Stimulated activated CD8-positive, alpha-beta memory T cell treated with anti-CD3 and anti-CD28 coated beads, Interleukin-2, amount 100 ng/mL, for 1 hour (primary cell): ENCODE measurements at places on chromosomes 5 and 9.

- no peak for DNase-seq
Observed at GRCh38 chr9:114258866-114259797, 63.8 kb upstream of the ORM1 start.

GRCh38 chr9:71604197-71605063 lies 163.9 kb downstream of the CEMIP2 start:
- DNase-seq: peak; percentile 50

DNA sequence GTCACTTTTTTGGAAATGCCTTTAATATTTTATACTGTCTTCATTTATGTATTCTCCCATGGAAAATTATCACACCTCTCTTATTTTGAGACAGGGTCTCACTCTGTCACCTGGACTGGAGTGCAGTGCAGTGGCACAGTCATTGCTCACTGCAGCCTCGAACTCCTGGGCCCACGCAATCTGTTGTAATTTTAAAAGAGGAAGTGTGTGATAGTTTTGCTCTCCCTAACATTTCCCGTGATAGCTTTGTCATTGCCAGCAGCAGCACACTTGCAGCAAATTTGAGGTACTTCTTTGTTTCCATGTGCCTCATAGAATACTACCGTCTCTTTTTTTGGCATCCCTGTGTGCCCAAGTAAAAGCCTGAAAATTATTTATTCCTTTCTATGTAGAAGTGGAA lies 103.5 kb downstream of the RNF180 start:
- DNase-seq: no peak

DNA sequence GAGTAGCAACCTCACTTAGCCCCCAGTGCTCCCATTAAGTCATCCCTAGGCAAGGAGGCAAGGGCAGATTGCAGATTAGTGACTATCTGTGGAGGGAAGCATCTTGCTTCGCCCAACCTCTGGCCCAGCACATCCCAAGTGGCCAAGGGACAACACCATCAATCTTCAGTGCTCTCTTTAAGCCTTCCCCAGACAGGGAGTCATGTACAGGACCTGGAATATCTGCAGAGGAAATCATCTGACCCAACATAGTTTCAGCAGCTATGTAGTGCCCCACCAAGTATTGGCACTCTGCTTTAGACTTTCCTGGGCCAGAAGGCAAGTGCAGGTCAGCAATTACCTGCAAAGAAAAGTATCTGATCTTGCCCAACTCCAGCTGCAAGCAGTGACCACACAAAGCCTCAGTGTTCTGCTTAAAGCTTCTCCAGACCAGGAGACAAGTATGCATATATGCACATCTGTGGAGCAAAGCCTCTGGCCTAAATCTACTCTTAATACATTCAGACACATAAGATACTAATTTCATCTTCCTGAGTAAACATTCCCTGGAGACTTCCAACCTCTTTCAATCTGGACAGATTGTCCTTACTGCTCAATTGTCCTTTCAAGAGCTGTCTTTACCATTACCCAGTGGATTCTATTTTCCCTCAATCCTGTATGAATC lies 224.8 kb upstream of the VLDLR start:
- no peak for DNase-seq

GRCh38 chr5:43798740-43799139 lies 195.8 kb downstream of the NNT start:
- no peak for DNase-seq

DNA sequence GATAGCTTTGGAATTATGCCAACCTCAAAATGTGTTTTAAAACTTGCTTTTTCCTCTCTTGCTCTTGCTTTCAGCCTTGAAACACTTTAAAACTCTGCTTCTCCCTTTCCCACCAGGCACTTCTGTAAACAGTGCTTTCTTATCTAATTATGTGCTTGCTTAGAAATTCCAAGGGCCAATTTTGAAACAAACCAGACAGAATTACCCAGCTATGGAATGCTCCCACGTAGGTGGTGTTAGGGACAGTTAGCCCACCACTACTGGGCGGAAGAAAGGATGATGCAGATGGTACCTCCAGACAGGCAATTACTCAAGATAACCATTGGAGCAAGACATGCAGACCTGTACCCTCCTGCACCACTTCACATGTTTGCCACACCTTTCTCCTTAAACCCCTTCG lies 523.0 kb upstream of the PTPRD start:
- no peak for DNase-seq

GRCh38 chr9:94802251-94802650 lies 75.8 kb downstream of the AOPEP start:
- DNase-seq: no peak

DNA sequence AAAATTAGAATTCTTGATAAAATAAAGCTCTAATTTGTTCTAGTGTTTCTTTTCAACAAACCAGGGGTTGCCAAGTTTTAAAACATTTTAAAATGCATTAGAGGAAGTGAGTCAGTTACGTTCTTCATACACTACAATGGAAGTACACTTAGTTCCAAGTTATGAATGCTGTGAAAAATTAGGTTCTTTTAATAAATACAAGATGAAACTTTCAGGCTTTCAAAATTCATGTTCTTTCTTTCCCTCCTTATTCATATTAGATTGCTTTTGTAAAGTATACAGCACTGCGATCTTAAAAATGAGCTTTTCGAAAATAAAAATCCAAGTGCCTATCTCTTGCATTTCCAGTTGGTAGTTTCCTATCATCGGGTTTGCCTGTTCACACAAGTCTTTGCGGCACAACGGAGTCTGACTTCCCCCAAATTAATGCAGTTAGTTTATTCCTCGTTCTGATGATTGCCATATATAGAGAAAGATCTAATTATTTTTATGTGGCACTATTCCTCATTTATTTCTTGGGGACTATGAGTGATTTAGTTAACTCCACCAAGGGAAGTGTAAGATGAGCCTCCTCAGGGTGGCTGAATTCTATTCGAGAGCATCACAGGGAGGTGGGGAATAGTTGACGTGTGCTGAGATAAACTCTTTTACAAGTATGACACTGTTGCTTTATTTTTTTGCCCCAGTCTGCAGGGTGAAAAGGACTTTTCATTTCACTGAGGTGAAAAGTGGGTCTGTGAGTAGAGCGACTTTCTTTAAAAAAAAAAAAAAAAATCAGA lies 238.2 kb downstream of the CD180 start:
- DNase-seq: no peak

- no peak for DNase-seq
Observed at GRCh38 chr9:79660615-79661014, 88.8 kb downstream of the TLE4 start.

DNA sequence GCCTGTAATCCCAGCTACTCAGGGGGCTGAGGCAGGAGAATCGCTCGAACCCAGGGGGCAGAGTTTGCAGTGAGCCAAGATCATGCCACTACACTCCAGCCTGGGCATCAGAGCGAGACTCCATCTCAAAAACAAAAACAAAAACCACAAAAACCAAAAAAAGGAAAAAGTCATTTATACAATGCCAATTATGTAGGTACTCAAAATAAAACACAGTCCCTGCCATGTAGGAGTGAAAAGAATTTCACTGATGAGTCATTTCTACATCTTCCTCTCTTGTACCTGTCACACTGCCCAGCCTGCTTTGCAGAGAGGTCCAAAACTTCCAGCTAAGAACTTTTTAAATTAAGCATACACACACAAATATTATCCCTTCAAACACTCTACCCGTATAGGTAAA lies 215.8 kb downstream of the EPB41L4A start:
- DNase-seq: no peak

DNA sequence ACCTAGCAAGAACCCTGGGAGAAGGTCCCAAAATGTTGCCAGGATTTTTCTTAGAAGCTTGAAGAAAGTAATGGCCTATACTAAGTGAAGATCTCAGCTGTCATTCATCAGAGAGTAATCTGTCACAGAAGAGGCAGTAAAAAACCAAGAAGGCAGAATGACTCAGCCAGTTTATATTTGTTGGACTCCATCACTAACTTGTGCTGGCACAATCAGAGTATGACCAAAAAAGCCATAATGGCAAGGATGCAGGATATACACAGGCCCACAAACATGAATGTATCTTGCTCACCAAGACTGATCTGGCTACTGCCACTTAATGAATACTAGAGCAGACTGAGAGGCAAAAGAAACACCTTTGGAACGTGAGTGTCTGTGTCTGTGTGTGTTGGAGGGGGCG lies 104.0 kb upstream of the POU5F2 start:
- no peak for DNase-seq

GRCh38 chr5:41071975-41072374 lies 833 bp upstream of the MROH2B start:
- no peak for DNase-seq

GRCh38 chr9:71758785-71759184 lies 9.5 kb downstream of the CEMIP2 start:
- no peak for DNase-seq

DNA sequence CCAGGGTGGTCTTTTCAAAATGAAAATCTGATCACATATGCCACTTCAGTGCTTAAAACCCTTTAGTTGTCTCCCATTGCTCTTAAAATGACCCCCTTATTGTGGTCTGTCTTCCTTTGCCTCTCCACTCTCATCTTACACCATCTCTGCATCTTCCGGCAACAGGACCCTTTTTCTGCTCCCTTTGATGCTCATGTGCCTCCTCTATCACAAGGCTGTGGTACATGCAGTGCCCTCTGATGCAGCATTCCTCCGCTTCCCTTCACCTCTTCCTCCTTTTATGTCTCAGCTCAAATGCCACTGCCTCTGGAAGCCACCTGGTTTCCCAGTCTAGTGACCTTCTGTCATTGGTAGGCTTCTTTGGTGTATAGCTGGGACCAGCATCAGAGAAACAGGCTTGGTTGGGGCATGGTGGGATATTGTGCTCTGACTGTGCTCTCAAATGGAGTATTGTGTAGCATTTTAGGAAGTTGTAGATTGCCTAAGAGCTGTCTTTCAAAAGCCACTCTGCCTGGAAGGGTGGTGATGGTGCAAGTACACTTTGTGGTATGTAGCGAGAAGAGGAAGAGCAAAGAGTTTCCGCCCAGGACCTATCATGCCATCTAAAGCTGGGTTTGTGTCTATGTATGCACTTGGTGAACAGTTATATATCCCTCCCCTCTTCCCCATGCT lies 28.1 kb downstream of the ARHGAP26 start:
- DNase-seq: no peak

GRCh38 chr5:143409926-143410325 lies 6.4 kb upstream of the NR3C1 start:
- DNase-seq: no peak

DNA sequence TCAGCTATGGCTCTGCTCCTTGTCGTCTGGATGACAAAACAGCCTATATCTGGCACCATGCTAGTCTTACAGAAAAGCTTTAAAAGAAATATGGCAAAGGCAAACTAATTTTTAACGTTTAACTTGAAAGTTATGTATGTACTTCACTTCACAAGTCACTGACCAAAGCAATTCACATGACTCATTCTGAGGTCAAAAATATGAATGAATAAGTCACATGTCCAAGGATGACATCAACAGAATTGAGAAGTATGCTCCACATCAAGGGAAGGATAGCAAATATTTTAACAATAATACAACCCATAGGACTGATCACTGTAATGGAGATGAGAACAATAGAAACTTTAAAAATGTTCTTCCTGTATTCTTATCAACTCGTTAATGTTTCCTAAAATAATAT lies 1072.6 kb upstream of the NUDT12 start:
- DNase-seq: no peak

DNA sequence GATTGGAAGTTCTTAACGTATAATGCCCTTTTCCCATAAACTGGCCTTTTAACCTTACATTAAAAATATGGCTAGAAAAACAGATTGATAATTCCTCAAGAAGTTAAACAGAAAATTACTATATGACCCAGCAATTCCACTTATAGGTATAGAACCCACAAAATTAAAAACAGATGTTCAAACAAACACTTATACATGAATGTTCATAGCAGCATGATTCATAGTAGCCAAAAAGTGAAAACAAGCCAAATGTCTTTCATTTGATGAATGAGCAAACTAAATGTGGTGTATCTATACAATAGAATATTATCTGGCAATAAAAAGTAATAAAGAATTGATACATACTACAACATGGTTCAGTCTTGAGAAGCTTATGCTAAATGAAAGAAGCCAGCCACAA lies 35.5 kb downstream of the POU5F2 start:
- no peak for DNase-seq

- no peak for DNase-seq
Observed at GRCh38 chr5:83547161-83547560, 75.6 kb downstream of the VCAN start.

DNA sequence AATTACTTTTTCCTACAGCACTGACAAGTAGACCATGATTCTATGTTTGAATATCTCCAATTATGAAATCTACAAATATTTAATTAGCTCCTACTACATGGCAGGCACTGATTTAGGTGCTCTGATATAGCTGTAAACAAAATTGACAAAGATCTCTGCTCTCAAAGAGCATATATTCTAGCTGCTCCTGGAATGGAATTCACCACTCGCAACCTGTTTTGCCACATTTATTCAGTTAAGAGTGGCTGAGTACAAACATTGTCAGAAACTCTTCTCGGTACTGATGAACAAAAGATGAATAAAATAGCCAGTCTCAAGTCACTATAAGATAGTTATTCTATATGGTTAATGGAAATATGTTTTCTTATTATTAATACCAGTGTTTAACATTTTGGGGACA lies 114.2 kb upstream of the PDE4D start:
- DNase-seq: no peak

GRCh38 chr9:125387861-125388524 lies 126.4 kb downstream of the GAPVD1 start:
- DNase-seq: no peak

DNA sequence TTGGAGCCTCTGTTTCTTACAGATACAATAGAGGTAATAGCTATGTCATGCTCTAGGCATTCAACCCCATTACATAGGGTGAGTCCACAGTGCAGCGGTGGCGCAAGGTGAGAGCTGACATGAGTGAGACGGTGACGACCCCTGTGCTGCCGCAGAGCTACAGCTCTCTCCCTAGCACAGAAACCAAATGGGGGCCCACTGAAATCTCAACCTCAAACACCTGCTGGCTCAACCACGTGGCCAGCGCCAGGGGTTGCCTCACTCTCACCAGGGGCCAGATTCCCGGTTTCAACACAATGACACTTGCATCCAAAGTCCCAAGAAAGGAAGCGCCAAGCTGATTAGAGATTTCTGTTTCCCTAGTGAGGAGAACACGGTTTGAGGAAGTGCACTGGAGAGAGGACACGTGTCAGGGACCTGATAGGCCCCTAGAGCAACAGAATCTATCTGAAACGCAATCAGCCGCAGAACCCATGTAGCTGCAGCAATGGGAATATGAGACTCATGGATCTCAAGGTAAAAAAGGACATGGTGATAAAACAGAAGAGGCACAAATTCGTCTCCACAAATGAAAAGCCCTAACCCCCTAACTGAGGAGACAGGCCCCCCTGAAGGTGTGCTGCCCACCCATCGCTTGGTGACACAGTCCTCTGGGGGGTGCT lies 114.3 kb downstream of the CRB2 start:
- no peak for DNase-seq

DNA sequence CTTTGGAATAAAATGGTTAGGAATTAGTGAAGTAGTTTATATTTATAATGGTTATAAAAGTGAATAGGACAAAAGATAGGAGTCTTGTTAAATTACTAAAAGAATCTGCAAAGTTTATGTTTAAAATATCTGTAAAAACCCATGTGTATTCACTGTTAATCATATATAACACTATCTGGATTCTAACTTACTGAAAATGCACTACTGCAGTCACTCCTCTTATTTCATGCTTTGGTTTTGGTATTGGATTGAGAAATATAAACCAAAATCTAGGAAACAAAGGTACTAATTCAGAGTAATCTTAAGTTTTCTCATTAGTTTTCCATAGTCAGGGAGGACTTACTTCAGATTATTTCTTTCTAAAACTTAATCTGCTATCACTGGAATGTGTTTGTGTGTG lies 49.5 kb downstream of the ST8SIA4 start:
- DNase-seq: no peak
